Heart right ventricle (tissue), 16 donors: ENCODE measurements at places on chromosomes 11 and 22.

DNA sequence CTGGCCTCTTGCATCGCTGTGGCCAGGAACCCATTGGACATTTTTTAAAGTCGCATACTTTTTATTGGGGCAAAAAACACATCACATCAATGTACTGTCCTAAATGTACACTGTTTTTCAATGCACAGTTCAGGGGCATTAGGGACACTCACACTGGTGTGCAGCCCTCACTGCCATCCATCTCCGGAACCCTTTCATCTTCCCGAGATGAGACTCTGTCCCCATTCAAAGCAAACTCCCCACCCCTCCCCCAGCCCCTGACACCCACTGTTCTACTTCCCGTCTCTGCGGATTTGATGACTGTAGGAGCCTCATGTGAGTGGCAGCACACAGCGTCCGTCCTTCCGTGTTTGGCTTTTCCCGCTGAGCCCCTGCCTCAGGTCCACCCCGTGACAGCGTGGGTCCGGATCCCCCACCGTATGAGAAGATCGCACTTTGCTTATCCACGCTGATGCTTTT lies 41.8 kb upstream of the TH start:
- DNase-seq, result peak; percentile 2

GRCh38 chr11:2328021-2328420 lies 26.2 kb downstream of the TSPAN32 start:
- DNase-seq, result no peak

DNA sequence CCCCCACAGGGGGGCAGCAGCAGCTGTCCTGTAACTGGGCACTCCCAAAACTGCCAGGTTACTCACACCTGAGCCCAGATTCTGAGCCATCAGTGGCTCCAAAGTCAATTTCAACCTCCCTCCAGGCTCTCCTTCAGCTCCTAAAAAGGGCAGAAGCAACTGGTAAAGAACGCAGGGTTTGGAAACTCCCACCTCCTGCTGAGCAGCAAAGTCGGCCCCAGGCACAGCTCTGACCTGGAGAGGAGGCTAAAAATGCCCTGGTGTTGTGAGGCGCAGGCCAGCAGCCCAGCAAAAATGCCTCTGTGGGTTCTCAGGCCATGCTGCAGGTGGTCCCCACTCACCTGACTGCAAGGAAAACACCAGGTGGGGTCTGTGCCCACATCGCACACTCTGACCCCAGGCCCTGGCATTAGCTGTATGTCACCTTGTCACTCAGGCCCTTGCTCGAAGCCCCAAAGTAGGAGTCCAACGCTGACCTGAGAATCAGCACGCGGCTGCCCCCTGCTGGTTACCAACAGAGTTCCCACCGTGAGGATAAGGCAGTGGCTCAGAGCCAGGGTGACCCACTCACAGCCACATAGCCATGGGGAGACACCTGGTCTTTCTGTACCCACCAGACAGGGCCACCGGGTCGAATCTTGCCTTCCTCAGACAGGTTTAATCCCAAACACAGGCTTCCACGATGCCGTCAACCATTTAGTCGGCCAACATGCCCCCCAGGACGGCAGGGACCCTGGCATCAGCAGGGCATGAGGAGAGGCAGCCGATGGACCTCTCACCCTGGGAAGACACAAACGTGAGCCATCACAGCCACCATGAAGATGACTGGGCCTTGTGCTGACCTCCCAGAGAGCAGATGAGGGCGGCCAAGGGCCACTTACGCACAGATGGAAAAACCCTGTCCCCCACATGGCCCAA lies 11.1 kb downstream of the POLR3H start:
- DNase-seq, result peak; percentile 74

DNA sequence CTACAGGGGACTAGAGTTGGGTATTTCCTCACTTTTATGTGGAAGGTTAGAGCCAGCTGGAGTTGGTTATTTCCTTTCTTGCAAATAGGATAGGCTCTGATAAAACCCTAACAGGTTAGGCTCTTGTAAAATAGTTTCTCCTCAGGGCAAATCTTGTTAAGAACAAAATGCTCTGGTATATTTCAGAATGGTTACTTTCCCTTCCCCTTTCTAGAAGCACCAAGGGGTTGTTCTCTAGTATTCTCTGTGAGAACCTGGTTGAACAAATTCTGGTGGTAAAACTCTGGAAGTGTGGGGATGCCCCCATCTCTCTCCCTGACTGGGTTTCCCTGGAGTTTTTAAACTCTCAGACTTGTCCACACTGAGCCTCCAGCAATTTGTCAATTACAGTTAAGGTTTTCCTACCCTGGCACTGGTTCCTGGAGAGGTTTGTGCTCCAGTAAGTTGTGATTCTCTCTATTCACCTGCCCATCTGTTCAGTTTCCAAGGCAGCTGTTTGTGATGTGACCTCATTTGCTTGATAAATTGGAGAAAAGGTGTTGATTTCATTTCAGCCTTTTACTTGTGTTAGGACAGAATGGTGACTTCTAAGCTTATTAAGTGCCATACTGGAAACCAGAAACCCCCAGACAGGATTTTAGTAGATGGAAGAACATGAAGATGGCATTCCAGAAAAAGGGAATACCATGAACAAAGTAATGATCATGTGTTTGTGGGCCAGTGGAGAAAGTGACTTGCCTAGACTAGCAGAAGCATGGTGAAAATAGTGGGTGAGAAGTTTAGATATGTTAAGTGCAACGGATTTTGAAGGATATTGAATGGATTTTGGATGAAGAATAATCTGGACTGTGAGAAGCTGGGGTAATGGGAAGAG lies 64.6 kb downstream of the EXT2 start:
- DNase-seq, result no peak

DNA sequence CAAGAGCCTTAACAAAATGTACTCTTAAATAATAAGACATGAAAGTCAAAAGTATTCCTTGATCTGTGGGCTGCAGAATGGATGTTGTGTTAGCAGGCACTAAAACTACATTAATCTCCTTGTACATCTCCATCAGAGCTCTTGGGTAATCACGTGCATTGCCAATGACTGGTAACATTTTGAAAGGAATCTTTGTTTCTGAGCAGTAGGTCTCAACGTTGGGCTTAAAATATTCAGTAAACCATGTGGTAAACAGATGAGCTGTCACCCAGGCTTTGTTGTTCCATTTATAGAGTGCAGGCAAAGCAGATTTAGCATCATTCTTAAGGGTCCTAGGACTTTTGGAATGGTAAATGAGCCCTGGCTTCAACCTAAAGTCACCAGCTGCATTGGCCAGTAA lies 152.9 kb downstream of the PKNOX2 start:
- DNase-seq, result no peak

DNA sequence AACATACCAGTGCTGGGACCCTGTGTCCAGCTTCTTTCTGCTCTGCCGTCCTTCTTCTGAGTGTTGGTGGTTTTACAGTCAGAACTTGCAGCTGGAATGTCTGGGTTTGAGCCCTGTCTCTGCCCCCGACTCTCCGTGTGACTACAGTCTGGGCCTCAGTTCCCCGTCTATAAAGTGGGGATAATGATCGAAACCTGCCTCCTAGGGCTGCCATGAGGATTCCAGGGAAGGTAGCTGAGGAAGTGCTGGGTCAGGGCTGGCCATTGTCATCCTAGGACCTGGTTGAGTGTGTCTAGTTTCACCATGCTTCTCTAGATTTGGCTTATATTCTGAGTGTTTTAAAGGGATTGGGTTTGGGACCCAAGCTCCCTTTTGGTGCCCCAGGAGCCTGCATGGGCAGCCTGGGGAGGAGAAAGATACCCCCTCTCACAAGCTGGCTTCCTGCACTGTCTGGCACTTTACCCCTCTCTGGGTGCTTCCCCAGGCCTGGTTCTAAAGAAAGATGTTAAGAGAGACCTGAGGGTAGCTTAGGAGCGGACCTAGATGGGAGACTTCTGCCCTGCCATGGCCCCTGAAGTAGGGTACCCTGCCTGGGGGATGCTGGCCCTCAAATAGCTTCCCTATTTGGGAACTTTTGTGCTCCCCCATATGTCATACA lies 49.9 kb downstream of the TSPAN18 start:
- no peak for DNase-seq

DNA sequence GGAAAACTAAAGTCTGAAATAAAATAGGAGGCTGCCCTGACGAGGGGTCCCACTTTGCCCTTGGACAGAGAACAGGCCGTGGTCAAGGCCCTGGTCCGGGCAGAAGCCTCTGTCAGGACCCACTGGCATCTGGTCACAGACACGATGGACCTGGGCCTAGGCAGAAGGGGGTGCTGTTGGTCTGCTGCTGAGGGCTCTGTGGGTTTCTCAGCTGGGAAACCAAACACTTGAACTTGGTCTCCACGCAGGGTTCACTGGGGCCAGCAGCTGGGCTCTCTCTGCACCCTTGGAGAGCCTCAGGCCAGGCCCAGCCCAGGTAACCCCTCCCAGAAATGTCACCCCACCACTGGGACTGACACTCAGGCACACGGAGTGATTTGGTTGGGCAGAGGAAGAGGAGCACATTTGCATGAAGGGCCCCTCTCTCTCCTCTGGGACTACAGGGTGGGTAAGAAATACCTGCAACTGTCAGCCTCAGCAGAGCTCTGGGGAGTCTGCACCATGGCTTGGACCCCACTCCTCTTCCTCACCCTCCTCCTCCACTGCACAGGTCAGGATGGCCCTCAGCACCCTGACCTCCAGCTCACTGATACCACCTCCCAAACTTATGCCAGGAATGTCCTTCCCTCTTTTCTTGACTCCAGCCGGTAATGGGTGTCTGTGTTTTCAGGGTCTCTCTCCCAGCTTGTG lies 48.1 kb upstream of the TOP3B start:
- DNase-seq, result no peak

- no peak for DNase-seq
Observed at GRCh38 chr11:61023966-61024295, 52.5 kb downstream of the CD6 start.

DNA sequence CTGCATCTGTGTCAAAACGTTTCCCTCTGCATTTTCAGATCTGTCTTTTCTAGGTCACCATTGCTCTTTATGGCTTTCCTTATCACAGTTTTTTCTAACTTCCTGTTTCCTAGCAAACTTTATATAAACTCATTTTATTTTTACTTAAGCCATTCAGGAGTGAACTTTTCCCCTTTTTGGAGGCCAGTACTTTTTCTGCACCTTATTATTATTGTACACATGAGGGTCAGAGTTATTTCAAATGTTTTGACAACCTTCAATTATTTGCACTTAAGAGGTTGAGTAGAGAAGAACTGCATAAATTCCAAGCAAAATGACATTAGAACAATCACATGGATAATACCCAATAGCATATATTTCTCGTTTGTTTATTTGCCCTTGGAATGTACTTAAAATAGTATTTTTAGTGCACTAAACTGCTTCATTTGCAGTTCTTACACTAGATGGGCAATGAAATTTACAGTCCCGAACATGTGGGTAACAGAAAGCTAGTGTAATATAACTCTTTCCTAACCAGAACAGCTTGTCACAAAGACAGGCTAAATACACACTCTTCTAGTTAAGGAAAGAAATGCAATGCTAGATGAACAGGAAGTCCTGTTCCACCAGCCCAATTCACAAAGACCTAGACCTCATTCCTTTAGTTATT lies 79.5 kb downstream of the UBASH3B start:
- DNase-seq, result no peak

DNA sequence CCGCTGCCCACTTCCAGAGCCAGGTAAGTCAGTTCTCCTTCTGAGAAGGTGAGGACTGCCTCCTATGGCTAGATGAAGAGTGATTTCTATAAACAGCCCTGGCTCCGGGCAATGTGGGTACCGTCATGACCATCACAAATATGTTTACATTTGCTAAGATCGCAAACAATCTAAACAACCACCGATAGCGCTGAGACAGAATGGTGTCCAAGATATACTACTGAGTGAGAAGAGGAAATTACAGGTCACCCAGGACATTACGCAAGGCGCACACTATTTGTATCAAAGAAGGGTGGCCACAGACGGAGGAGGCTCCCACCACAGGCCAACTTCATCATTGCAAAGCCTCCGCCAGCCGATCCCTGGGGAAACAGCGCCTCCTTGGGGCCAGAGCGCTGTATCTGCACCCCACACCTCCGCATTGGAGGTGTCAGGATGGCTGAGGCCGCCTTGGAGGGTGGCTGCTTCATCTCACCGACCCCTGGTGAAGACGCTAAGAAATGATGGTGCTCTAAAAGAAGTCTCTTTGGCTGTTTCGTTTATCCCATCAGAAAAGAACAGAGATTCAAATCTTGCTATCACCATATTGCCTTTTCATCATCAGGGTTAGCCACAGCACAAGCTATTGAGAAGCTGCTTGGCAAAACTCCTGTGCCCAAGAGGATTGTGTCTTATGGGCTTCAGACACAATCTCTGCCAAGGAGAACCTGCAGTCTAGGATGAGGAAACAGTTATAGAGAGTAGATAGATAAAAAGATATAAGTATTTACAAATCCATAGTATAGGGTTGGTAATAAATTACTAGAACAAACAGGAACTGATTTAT lies 12.3 kb upstream of the ASRGL1 start:
- no peak for DNase-seq

DNA sequence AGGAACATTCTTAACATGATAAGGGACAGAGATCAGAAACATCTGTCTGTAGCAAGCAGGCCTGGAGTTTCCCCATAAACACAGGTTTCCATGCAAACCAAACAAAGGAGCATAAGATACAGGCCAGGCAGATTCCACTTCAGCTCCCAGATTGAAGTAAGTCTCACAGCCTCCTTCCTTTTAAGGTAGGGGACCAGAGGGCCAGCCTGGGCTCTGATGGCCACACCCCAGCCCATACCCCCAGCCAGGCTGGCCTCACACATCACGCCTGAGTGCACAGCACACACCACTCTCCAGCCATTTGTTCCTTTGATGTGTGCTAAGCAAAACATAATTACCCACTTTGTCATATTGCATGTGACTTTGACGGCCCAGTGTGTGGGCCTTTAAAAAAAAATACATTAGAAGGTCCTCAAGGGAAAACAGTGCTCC lies 518.7 kb downstream of the NTM start:
- DNase-seq, result no peak

DNA sequence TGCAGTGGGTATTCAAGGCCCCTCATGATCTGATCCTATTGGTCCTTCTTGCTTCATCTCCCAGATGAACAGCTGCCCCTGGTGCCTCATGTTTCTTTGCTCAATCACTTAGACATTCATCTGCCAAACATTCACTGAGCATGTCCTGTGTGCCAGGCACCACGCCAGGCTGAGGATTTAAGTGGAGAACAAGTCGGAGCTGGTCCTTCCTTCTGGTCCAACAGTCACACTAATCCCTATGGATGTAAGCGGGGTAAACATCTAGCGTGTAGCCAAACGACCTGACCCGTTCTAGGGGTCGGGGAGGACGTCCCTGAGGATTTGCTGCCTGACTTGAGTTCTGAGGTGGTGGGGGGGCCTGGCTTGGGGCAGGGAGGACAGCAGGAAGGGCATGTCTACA lies 21.9 kb downstream of the ZMAT5 start:
- no peak for DNase-seq

GRCh38 chr11:78808923-78809322 lies 234.3 kb upstream of the NARS2 start:
- DNase-seq, result no peak

GRCh38 chr11:123188508-123189165 lies 6.4 kb downstream of the CLMP start:
- no peak for DNase-seq

DNA sequence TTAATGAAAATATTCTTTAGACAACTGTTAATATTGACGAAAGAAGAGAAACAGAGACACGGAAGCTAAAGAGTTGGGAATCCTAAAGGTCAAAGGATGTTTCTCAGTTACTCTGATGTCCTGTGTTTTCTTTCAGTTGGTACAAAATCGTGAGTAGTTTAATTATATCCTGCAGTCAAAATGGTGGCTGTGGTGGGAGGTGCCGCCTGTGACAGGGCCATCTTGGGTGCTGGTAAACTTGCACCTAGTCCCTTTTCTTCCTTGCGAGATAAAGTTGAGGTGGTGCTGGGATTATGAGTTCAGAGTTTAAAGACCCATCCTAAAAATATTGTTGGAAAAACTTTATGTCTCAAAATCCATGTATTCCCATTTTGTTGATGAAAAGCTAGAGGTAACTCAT lies 2.2 kb downstream of the CECR2 start:
- DNase-seq, result no peak
